ENCODE measurements at places on chromosomes 5 and 9. TPM values are rescaled to one million over a fixed set of nuclear protein-coding genes. Genes with fewer than 3 reads are reported as not detected.

DNA sequence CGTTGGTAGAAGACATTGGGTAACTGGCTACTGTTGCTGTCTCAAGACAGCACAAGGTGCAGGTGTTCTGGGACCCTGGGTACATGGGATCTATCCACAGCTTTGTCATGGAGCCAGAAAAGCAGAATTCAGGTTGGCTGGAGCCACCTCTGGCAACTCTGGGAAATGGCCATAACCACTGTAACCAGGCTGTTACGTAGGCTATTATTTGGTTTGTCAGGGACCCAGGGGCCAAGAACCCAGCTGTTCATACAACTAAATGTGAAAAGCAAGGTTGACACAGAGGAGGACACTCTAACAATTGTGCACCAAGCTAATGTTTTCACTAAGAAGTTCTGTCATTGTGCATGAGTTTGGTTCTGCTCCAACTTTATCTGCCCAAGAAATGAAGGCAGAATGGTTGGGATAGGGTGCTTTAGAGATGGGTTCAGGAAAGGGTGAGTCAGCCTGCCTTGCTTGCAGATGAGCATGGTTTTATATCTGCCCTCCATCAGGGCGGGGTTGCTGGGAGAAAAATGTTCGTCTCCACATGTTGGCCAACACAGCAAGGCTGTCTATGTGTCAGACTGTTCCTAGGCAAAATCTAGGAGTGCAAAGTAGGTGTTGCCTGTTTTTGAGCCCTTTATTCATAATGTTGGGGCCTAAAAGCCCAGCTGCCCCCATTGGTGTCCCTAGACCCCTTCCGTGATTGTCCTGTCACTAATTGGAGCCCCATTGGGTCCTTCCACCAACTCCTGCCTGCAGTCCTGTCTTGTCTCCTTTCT lies 131.3 kb upstream of the DAP start:
- DNase-seq: no peak

The KIF12 gene
- total RNA-seq: 24.3 TPM

The INSL4 gene
- not detected for total RNA-seq

The KLF4 gene
- total RNA-seq: 1.5 TPM

GRCh38 chr9:69180670-69181069 lies 6.6 kb downstream of the TJP2 start:
- peak; percentile 60 for DNase-seq

DNA sequence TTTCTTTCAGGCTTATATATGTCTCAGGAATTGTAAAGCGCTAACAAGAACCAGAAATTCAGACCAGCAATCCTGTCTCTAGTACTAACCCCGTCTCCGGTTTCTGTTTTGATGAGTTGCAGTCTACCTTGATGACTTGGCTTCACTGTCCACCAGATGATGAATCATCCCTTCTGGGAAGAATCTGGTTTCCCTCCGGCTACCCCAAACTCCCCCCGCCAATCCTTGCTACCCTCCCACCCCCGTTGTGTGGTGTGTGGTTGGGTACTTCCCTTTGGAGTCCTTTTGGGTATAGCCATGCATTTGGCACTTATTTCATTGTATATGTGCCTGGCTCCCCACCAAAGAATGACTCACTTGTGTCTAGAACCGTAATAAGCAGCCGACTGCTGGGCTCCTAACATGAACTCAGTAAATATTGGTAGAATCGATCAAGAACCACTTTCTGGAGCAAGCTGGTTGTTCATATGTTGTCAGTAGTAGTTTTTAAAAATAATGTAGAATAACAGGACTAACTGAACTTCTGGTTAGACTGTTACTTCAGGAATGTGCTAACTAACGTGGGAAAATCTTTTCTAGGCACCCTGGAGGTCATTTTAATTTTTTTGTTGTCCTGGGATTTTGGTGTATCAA lies 8.3 kb upstream of the TGFBI start:
- peak; percentile 45 for DNase-seq

DNA sequence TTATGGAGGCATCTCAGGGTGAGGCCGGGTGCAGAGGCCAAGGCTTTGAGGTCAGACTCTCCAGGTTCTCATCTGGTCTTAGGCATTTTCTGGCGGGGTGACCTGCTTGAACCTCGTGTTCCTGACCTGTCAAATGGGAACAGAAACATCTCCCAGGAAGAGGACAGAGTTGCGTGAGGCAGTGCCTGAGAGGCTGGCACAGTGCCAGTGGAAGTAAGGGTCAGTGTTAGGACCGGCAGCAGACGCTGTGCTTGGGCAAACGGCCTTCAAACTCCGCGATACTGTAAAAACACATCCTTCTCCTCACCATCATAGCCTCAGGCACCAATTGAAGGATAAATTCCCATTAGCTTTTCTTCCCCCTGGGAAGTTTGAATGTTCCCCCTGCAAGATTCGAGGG lies 55.6 kb upstream of the FCN2 start:
- no peak for DNase-seq

DNA sequence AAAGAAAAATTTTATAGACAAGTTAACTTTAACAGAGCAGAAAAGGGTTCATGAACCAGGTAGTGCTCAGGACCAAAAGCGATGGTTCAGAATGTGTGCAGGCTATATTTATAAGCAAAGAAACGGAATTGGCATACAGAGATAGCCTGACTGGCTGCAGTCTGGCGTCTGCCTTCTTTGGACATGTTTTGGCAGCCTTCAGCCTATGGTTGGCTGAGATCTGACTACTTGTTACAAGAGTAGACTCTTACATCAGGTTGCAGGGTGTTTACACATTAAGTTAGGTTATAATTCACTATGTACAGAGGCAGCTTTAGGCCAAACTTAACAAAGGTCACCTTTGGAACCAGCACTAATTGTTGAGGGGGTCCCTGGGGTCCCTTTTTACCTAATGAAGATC lies 7.0 kb downstream of the NOP16 start:
- DNase-seq: no peak

- no peak for DNase-seq
These were observed 3.9 kb downstream of the MLLT3 start for GRCh38 chr9:20618361-20618802.

The LEAP2 gene
- 120 TPM for total RNA-seq

DNA sequence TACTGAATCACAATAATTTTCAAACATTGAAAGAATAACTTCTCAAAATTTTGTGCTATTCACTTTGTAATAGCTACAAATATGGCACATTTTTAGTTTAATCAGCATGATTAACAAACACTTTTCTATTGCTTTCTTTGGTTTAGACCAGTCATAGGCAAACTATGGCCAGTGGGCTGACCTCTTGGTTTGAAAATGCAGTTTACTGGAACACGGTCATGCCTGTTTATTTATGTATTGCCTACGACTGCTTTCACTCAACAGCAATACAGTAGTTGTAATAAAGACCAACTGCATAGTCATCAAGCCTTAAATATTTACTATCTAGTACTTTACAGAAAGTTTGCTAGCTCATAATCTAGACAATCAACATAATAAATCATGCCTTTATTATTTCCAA lies 810.8 kb downstream of the TLE1 start:
- no peak for DNase-seq

The ALDOB gene
- 2,876 TPM for total RNA-seq

GRCh38 chr5:132073231-132074013 lies at the start of gene CSF2:
TSS of gene CSF2 (plus strand) at chr5:132073789. CDS start at chr5:132073824, 35 bp downstream.
- no peak for DNase-seq

DNA sequence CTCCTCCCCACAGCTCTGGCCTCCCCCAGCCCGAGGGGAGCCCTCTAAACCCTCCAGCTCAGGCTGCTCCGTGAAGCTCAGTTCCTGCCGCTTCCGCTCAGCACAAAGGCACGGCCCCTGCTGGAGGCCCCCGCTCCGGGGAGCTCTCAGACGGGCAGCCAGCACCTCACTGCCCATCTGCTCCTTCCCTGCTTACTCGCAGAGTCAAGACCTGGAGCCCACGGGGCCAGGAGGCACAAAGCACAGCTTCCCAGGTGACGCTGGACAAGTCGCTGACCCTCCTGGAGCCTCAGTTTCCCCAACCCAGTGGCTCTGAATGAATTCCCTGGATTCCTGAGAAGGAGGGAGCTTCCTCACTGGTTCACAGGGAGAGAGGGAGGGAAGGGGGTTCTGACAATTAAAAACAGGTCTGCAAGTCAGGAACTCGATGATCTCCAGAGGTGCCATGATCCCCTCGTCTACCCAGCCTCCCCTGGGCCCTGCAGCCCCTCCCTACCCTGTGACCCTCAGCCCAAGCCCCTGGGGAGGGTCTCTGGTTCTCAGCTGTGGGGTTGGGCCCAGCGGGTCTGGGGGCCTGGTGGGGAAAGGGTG lies 36.2 kb downstream of the VAV2 start:
- no peak for DNase-seq

- DNase-seq: no peak
These were observed 74.4 kb upstream of the EQTN start for GRCh38 chr9:27371382-27371781.

The SPATA31E1 gene
- not detected for total RNA-seq
